ENCODE measurements at places on chromosomes 7 and 10.

GRCh38 chr7:87147500-87147899 lies 4.8 kb upstream of the DMTF1 start:
- no peak for DNase-seq
- H3K4me3 ChIP-seq = no peak overlapping the region
- H3K27me3 ChIP-seq = no peaks in the 10 kb centered on the region
- H3K4me1 ChIP-seq = peaks cover 19% of the 10 kb centered on the region

DNA sequence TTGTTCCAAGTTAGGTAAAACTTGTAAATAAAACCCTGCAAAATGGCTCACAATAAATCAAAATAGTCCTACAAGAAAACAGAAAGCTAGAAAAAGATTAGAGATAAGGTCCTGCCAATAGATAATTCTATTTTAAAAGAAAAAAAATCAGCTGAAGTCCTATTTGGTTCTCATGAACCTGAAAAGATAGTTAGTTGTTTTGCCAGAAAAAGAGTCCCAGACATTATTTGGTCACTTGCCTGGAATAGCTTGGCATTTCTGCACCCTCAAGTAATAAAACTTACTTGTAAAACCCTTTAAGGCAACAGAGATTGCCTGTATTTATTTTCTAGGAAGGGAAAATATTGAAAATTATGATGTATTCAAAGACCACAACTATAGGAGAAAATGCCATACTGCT lies 47.7 kb downstream of the LRRN3 start:
- H3K4me3 ChIP-seq = no peak overlapping the region
- H3K27ac ChIP-seq = peak overlapping the region; percentile 85
- H3K27me3 ChIP-seq = no peaks in the 10 kb centered on the region
- DNase-seq = no peak
- H3K36me3 ChIP-seq = no peaks in the 10 kb centered on the region

DNA sequence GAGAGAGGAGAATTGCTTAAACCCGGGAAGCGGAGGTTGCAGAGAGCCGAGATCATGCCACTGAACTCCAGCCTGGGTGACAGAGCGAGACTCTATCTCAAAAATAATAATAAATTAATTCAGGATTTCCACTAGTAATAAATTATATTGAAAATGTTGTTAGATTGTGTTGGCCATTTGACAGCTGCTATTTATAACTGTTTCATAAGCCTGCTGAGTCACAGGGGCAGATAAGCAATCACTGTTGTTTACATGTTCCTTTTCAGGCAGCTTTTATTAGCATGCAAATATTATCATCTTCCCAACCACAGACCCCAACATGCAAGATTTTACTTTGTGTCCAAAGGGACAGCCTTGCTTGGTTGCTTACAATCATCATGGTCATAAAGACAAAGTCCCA lies 49.5 kb upstream of the ZNF138 start:
- no peaks in the 10 kb centered on the region for H3K36me3 ChIP-seq
- no peak overlapping the region for H3K4me3 ChIP-seq
- no peaks in the 10 kb centered on the region for H3K27me3 ChIP-seq
- no peak overlapping the region for H3K27ac ChIP-seq
- no peaks in the 10 kb centered on the region for H3K4me1 ChIP-seq

DNA sequence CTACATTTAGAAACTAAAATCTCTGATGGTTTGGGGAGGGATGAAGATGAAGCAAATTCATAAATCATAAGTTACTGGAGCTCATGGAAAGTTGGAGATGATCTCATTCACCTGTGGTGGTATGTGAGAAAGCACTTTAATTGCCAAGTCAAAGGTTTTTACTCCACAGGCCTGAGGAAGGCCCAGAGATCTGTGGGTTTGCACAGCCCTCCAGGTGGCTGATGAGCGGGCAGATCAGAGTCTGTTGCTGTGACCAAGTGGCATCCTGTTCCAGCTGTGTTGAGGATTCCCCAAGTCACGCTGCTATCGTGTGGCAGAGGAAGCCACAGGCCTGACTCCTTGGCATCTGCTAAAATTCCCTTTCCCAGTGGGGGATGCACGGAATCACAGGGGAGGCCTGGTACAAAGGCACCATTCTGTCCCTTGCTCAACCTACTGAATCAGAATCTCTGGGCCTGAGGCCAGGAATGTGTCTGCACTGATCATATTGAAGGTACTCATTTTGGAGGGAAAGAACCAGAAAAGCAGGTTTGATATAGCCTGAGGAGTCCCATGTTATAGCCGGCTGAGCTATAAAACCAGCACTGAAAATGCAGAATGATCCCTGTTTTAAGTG lies 19.7 kb upstream of the DDC start:
- H3K36me3 ChIP-seq = no peaks in the 10 kb centered on the region
- H3K27me3 ChIP-seq = no peaks in the 10 kb centered on the region
- no peak for DNase-seq
- no peak overlapping the region for H3K4me3 ChIP-seq
- H3K4me1 ChIP-seq = no peaks in the 10 kb centered on the region

- H3K36me3 ChIP-seq = no peaks in the 10 kb centered on the region
- peaks cover 1% of the 10 kb centered on the region for H3K27me3 ChIP-seq
- H3K27ac ChIP-seq = no peak overlapping the region
Measured at GRCh38 chr10:79003183-79004100, 65.3 kb upstream of the ZMIZ1 start.

DNA sequence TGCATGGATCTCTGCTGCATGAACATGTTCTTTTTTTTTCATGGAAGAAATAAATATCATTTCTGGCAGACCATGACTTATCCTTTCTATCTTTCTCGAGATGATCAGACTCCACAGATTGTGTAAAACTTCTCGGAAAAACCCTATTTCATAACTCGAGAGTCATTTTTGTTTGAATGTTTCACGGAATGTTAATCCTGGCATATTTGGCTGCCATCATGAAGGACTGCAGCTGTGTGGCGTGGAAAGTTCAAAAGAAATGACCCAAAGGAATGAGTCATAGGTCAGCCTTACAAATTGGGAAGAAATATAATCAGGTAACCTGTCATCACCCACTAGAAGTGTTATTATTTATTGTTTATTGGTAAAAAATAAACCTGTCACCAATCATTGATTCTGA lies 566.8 kb downstream of the SDK1 start:
- no peak overlapping the region for H3K27ac ChIP-seq
- no peaks in the 10 kb centered on the region for H3K36me3 ChIP-seq
- H3K27me3 ChIP-seq = no peaks in the 10 kb centered on the region
- no peak overlapping the region for H3K4me3 ChIP-seq
- H3K4me1 ChIP-seq = no peaks in the 10 kb centered on the region

DNA sequence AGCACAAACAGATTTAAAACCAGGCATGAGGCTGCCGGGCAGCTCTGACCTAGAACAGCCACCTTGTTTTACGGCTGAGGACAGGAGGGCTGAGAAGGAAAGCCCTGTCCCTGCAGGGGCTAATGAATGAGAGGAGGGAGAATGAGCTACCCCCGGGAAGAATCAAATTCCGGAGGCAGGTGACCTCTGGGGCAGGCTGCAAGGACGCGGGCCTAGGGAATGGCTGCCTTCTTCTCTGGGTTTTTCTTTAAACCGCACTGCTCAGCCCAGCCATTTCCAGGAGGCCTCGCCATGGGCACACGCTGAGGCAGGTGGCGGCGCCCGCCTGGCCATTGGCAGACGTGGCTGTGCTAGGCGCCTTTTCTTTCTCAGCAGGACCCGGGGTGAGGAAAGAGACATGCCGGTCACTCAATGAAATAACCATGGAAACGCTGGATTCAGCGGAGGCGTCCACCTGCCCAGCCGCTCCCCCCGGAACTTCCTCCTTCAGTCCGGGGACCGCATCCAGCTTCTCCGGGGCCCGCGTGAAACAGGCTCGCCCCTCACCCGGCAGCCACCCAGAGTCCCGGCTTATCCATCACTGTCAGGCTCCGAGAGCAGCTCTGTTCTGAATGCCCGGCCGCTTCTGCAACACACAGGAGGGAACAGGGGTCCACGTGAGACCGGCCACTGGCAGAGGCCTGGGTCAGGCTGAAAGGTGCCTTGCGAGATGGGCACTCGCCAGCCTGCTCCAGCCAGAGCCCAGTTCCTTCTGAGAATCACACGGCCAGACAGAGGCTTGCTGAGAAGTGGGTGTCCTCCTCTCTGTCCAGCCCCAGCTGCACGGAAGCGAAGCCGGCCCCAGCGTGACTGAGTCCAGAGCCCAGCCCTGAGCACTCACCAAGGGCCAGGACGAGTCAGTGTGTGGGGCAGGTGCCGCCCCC lies 82.1 kb downstream of the PDGFA start:
- no peak overlapping the region for H3K4me3 ChIP-seq
- H3K4me1 ChIP-seq = no peaks in the 10 kb centered on the region
- no peak for DNase-seq
- no peaks in the 10 kb centered on the region for H3K36me3 ChIP-seq
- no peaks in the 10 kb centered on the region for H3K27me3 ChIP-seq
- no peak overlapping the region for H3K27ac ChIP-seq
